Activated T-cell treated with anti-CD3 and anti-CD28 coated beads, Interleukin-2, amount 50 U/mL, for 48 hours (primary cell): ENCODE measurements at places on chromosomes 5 and 9.
A peak's percentile ranks its signal among the peaks of the same experiment; 100 is the strongest.

GRCh38 chr9:77952635-77953328 lies 78.8 kb downstream of the GNAQ start:
- DNase-seq = no peak

DNA sequence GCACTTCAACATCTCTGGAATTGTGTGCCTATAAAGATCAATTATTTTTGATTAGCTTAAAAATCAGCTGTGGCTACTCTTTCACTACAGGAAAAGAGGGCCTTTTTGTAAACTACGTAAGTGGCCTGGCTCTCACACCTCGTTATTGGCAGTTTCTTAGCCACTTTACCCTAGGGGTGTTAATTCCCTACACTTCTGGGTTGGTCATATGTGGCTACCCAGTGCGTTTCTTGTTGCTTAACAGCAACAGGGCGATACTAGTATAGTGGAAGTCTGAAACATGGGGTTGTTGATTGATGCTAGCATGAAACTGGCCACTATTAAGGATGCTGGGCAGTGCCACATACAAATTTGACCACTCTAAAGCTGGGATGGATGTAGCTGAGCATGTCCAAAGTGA lies 174.7 kb upstream of the CDH12 start:
- no peak for DNase-seq

- DNase-seq = no peak
Observed at GRCh38 chr9:71703172-71703872, 65.0 kb downstream of the CEMIP2 start.

- DNase-seq = no peak
Observed at GRCh38 chr5:58231041-58231440, 228.8 kb downstream of the PLK2 start.

- no peak for DNase-seq
Observed at GRCh38 chr9:130144703-130145102, 27.5 kb upstream of the NCS1 start.

DNA sequence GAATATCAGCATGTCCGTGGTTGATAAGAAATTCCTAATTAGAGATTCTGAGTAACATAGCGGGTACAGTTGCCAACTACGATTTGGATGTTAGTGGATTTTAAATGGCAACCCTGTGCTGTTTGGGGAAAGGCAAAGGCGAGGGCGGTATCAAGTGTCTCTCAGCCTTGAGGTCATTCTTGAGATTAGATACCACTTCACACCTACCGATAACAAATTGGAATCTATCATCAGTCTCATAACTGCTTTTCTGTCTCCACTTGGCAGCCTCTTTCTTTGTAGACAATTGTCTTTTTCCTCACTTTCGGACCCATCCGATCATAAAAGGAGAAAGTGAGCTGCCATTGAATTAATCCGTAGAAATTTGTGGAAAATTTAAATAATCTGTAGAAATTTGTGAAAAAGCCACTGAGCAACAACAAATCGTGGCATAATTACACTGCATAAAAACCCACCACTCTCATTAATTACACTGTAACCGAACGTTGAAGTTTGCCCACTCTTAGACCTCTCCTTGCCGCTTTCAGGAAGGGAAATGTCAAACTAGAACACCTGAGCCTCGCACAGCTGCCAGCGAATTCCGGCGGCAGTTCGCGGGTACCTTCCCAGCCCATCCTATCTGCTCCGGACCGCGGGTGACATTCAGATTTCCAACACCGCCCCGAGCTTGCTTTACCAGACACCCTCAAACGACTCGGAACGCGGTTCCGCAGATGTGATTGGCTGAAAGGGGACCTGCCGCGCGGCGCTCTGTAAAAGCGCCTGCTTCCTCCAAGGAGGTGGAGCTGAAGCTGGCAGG lies 849 bp upstream of the RGMB start:
- peak; percentile 66 for DNase-seq

DNA sequence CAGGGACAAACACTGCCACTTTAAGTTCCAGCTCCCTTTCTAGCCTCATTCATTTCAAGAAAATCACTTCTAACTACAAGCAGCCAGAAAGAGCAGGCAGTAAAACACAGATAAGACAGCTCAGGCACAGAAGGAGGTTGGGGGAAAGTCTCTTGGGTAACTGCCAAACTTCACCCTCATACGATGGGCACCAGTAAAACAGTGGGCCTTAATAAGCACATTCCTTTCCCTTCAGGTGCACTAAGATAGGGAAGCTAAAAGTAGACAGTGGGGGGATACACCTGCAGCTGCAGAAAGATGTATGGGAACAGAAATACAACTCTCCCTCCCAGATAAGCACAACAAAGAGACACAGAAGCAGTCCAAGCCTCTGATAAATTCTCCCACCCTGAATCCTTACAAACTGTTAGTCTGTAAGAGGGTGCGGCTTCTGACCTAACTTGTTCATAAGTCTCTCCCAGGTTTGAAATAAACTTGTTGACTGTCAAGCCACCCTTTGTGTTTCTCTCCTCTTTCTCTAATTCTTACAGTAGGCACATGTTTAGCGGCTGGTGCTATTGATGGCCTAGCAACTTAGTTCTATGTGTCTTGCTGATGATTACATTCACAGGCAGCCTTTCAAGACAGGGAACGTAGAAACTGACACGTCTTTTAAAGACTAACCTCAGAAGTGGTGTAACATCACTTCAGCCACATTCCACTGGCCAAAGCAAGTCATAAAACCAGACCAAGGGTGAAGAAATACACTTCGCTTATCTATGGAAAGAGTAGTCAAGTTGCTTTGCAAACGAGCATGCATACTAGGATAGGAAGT lies 6.8 kb upstream of the CKS2 start:
- no peak for DNase-seq

DNA sequence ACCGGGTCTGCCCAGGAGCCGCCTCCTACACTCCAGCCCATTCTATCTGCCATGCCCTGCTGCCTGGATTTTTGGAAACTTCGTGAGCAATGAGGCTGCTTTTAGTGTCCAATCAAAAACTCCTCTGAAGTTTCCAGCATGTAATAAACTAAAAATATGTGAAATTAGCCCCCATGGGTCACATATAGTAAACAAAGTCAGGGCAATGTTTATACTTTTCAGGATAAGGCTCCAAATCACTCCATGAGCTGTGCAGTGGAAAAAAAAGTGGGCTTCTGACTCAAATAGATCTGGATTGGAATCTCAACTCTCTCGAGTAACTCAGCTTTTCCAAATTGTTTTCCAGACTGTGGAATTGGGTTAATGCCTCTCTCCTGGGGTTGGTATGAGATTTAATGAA lies 68.2 kb downstream of the PIK3R1 start:
- DNase-seq = no peak

- DNase-seq = no peak
Observed at GRCh38 chr5:52786391-52786790, 1.3 kb upstream of the ITGA1 start.

DNA sequence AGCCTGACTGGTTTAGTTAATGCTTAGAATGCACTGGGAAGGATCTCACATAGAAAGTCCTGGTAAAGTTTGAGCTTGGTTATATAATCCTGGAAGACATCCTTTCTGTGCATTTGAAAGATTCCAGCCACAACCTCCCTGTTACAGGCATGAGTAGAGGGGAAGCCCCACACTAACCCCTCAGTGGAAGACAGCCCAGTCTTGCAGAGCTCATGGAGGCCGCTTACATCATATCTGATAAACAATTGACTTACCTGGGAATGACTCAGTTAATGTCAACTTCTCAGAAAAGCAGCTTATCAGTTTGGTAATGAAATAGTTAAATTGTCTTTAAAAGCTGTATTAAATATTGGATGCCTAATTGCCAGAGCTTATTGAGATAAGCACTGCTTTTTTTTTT lies 28.1 kb upstream of the PDE8B start:
- no peak for DNase-seq

GRCh38 chr9:105065098-105066088 lies 137.4 kb upstream of the ABCA1 start:
- no peak for DNase-seq

DNA sequence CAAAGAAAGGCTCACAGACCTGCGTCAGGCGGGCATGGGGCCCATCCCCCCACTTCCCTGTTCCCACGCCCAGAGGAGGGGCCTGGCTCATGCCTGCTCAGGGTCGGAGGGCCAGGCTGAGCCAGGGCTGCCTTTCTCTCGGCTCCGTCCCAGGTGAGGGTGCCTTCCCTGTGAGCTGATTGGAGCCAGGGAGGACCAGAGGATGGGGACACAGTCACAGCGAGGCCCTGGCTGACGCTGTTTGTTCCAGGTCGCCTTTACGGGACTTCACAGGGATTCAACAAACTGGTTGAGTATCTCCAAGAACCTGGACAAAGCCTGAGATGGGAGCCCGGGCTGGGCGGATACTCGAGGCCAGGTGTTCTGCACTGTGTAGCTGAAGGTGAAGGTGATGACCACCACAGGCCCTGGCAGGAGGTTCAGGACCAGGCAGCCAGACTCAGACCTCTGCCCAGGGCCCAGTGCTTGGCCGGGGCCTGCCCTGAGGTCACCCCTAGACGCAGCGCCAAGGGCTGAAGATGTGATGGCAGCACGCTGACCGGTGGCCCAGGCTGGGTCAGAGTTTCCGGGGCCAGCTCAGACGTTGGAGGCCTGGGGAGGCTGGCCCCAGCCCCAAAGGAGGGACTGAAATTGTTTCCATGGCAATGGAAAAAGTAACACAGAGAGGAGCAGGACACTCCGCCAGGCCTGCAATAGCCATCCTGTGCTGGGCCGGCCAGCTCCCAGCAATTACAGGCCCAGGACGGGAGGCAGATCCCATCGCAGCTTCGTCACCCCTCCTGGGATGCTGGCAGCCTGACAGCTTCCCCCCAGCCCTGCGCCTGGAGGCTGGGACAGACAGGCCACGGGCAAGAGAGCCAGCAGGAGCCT lies 65.3 kb upstream of the ADAMTS2 start:
- no peak for DNase-seq

GRCh38 chr9:92289708-92290390 lies 3.6 kb downstream of the IARS1 start:
- no peak for DNase-seq
